ENCODE measurements at places on chromosomes 11 and 22.

- H3K4me1 ChIP-seq = no peaks in the 10 kb centered on the region
- no peak overlapping the region for H3K4me3 ChIP-seq
- no peaks in the 10 kb centered on the region for H3K27me3 ChIP-seq
- H3K36me3 ChIP-seq = no peaks in the 10 kb centered on the region
These were observed 2.3 kb downstream of the THAP7 start for GRCh38 chr22:20999350-21000206.

DNA sequence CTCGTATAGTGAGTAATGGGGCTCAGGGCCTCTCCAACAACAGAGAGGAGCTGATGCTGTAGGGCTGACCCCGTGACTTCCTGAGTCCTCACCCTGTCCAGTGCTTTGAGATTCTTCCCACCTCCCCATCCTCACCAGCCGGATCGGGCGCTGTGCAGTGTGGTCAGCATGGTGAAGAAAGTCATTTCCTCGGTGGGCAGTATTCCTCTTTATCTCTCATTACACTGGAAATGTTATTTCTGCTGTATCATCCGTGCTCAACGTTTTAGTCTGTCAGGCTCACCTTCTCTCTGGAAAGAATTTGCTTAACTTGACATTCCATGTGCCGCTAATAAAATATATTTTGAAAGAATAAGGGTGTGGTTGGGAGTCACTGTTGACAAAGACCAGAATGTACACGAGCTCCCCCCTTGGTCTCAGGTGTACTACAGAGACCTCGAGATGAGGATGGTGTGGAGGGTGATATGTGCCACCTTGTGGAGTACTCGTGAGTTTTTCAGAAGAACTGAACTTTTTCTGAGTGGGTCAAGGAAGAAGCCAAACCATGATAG lies 25.7 kb upstream of the SCGB1A1 start:
- no peaks in the 10 kb centered on the region for H3K36me3 ChIP-seq
- no peak for DNase-seq
- no peaks in the 10 kb centered on the region for H3K27me3 ChIP-seq
- no peak overlapping the region for H3K4me3 ChIP-seq

DNA sequence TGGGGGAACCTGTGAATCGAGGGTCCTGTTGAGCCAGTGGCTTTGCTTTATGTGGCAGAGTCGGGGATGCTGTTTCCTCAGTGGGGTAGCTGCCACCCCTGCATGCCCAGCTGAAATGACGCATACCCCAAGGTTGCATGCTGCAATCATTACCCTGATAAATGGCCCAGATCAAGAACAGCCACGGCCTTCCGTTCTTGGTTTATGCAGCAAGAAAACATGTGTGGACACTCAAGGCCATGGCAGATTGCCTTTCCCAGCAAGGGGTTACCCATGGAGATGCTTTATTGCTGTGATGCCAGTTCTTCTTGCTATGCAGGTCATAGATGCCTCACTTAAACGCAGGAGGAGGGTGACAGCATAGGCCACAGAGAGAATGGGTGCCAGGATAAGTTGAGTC lies 14.3 kb upstream of the SREBF2 start:
- H3K4me1 ChIP-seq = no peaks in the 10 kb centered on the region
- no peak overlapping the region for H3K27ac ChIP-seq
- DNase-seq = no peak

DNA sequence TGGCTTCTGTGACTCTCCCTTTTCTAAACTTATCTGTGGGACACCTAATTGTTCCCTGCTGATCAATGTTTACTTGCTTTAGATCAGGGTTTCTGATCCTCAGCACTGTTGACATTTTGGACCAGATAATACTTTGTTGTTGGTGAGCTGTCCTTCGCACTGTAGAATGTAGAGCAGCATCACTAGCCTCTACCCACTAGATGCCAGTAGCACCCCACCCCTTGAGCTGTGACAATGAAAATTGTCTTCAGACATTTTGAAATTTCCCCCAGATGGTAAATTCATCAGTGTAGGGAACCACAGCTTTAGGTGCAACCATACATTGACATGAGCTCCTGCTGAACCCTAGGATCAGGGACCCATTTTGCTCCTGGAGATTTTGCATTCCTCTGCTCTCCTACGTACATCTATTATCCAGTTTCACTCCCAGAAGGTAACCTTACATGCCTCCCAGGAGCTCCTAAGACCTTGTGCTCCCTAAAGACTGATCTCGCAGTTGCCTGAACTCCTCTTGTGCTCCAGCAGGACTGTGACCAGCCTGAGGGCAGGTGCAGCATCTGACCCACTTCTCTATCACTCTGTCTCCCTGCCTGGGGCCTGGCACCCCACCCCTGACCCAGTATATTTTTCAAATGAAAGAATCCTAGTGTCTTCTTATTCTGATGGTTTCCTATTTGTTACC lies 107.8 kb downstream of the FAR1 start:
- H3K27me3 ChIP-seq = no peaks in the 10 kb centered on the region
- DNase-seq = peak; percentile 84
- peaks cover 12% of the 10 kb centered on the region for H3K4me1 ChIP-seq
- H3K27ac ChIP-seq = peak overlapping the region; percentile 9

DNA sequence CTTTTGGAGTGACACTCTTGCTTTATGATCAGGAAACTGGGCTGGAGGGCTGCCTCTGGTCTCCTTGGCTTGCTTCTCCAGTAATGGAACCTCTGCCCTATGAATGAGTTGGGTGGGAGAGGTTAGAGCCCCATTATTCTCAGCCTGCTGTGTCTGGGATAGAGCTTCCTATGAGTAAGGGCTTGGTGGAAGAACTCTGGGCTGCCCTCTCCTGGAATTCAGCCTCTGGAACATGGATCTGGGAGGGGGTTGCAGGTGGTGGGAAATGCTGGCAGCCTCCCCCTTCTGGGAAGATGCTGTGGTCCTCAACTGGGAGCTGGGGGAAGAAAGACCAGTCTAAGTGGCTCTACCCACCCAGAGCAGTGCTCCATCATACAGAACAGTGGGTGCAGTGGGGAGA lies 81.8 kb upstream of the SYN3 start:
- no peak overlapping the region for H3K4me3 ChIP-seq
- peak; percentile 19 for DNase-seq
- no peaks in the 10 kb centered on the region for H3K27me3 ChIP-seq
